ENCODE measurements at places on chromosomes 2 and 18. TPM values are rescaled to one million over a fixed set of nuclear protein-coding genes. Genes with fewer than 3 reads are reported as not detected.

- H3K27me3 ChIP-seq: no peaks in the 10 kb centered on the region
- H3K36me3 ChIP-seq: no peaks in the 10 kb centered on the region
- DNase-seq: peak; percentile 25
- H3K4me3 ChIP-seq: no peak overlapping the region
- H3K4me1 ChIP-seq: peaks cover 25% of the 10 kb centered on the region
- H3K27ac ChIP-seq: no peak overlapping the region
These were observed 35.8 kb downstream of the GREB1 start for GRCh38 chr2:11569636-11570035.

DNA sequence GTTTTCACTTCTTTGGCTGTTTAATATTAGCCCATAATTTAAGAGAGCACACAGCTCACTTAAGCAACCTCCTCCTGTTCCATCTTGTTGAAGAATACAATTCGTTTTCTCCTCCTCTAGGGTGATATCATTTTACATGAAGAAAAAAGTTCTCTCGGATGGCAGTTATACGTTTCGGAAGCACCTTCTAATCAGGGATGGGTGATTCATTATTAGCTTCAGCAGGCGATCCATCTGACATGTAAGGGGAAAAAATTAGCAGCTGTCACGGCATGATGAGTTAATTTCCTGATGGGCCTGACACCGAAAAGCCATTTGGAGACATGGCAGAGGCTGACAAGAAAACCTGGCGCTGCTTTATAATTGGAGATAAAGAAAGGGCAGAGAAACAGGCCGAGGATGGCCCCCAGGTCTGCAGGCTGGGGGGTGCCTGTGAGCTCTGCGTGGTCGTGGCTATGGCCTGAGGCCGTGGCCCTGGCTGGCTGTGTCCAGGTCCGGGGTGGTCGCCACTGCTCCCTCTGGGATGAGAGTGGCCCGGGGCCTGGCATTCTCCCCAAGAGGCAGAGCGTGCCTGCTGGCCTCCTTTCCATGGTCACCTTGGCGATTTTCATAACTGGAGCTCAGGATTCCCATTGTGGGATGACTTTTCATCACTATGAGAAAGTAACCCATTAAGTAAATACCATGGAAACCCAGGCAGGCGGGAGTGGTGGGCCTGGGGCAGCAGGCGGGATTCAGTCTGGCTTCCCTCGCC lies 140.1 kb downstream of the PTGR3 start:
- no peak for DNase-seq
- H3K4me1 ChIP-seq: no peaks in the 10 kb centered on the region
- H3K4me3 ChIP-seq: no peak overlapping the region
- H3K27ac ChIP-seq: no peak overlapping the region
- no peaks in the 10 kb centered on the region for H3K36me3 ChIP-seq

DNA sequence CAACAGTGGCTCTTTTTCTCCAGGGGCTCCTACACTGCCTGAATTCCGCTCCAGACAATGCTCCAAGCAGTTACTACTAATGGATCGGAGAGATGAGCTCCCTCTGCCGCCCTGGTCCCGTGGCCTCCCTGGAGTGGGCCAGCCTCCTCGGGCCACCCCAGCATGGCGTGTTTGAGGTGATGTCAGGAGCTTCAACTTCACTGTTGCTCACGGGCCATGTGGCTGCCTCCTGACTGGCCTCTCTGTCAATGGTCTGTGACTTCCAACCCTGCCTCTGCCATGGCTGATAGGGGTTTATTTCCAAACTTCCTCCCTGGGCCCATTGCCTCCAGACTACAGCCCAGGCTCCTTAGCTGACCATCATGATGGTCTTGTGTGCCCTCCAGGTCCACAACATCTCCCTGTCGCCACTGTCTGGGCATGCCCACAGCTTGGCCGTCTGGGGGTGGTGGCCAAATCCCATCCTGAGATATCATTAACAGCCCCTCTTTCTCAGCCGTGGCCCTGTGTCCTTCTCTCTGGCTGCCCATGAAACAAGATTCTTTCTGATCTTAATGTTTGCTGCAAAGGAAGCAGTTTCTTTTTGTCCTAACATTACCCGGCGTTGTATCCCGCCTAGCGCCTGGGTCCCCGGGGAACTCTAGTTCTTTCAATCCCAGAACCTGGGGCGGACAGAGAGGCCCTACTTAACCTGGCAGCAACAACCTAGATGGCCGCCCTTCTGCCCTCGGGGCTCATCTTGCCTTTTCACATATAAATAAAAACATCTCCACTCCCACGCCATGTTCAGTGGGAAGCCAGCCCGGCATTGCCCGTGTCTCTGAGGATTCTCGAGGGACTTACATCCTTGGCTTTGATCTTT lies 38.1 kb downstream of the ATOH8 start:
- no peaks in the 10 kb centered on the region for H3K27me3 ChIP-seq
- no peak overlapping the region for H3K4me3 ChIP-seq
- no peaks in the 10 kb centered on the region for H3K36me3 ChIP-seq
- H3K27ac ChIP-seq: peak overlapping the region; percentile 41

DNA sequence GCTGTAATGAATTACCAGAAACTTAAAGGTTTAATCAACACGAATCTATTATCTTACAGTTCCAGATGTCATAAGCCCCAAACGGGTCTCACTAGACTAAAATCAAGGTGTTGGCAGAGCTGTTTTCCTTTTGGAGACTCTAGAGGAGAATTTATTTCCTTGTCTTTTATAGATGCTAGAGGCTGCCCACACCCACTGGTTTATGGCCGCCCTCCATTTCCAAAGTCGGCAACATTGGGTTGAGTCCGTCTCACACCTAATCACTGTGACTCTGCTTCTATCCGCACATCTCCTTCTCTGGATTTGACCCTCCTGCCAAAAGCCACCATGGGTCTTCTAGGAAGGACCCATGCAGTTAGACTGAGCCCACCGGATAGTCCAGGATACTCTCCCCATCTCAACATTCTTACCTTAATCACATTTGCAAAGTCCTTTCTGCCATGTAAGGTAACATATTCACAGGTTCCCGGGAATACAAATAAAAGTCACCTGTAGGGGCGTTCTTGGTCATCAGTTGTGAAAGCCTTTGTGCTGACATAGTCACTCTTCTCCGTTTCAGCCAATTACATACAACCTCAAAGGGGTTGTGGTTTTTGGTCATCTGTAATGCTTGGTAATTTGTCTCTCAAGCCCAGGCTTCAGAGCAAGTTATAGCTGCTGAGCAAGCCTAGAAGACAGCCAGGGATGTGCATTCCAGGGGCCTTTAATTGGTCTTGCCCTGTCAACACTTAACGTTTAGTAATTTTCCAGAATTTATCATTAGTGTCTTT lies 179.4 kb downstream of the ANTXR1 start:
- no peaks in the 10 kb centered on the region for H3K36me3 ChIP-seq
- H3K4me1 ChIP-seq: peaks cover 20% of the 10 kb centered on the region
- H3K4me3 ChIP-seq: no peak overlapping the region
- H3K27ac ChIP-seq: no peak overlapping the region

DNA sequence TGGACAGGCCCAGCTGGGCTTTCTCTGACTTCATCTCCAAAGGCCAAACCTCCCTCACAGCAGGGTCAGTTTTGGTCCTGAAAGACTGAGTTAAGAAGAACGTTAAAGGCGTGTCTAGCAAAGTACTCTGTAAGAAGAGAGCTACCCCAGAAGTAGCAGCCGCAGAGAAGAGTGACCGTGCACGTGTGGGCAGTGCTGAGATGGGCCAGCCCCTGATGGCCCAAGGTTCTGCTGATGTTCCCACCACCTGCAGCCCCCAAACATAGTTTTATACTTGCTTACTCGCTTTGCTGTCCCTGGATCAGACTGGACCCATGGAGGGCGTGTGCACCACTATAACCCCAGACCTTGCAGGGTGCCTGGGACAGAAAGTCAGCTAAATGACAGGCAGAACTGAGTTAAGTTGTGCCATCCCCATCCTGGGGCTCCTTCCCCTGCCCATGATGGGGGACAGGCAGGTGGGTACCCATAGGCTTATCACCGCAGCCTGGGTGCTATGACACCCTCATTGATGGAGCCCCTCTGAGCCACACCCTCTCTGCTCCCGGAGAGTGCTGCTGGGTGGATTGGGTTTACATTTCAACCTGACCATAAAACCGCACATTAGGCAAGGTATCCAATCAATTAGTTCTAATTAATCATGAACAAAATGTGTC lies 367.3 kb upstream of the HS6ST1 start:
- no peaks in the 10 kb centered on the region for H3K4me1 ChIP-seq
- no peak overlapping the region for H3K4me3 ChIP-seq
- H3K27me3 ChIP-seq: no peaks in the 10 kb centered on the region
- no peaks in the 10 kb centered on the region for H3K36me3 ChIP-seq

DNA sequence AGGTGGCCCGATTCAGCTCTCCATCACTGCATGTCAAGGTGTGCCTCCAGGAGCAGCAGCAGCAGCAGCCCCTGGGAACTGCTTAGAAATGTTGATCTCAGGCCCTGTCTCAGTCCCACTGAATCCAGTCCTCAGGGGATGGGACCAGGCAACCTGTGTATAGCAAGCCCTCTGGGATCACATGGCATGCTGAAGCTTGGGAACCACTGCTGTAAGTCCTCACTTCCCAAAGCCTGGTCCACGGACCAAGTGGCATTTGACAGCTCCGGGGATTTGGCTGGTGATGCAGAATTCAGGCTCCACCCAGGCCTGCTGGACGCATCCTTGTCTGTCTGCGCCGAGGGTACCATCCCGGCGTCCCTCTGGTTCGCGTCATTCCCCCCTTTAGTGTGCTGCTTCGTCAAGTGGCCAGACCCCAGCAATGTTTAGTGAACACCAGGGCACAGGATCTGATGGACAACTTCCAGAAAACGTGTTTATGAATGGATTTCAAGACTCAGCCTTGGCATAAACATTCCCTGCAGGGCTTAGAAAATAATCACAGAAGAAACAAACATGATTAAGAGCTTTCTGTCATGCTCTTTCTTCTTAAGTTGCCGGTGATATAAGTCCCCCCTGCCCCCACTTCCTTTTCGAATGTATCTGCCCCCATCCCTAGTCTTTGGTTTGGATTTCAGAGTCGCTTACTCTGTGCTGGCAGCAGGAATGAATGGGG lies 234.0 kb downstream of the GBX2 start:
- no peaks in the 10 kb centered on the region for H3K36me3 ChIP-seq
- DNase-seq: no peak
- no peak overlapping the region for H3K4me3 ChIP-seq
- no peak overlapping the region for H3K27ac ChIP-seq
- no peaks in the 10 kb centered on the region for H3K27me3 ChIP-seq

- no peak overlapping the region for H3K27ac ChIP-seq
- H3K27me3 ChIP-seq: no peaks in the 10 kb centered on the region
These were observed 11.6 kb downstream of the CDKL4 start for GRCh38 chr2:39232141-39232540.

GRCh38 chr2:218799990-218800389 lies 18.0 kb downstream of the CYP27A1 start:
- no peaks in the 10 kb centered on the region for H3K36me3 ChIP-seq
- no peak for DNase-seq
- no peak overlapping the region for H3K4me3 ChIP-seq
- no peak overlapping the region for H3K27ac ChIP-seq

GRCh38 chr2:26716769-26717168 lies 24.2 kb downstream of the KCNK3 start:
- no peak overlapping the region for H3K27ac ChIP-seq
- H3K4me3 ChIP-seq: no peak overlapping the region
- no peaks in the 10 kb centered on the region for H3K27me3 ChIP-seq
- peaks cover 21% of the 10 kb centered on the region for H3K4me1 ChIP-seq
- DNase-seq: no peak
- no peaks in the 10 kb centered on the region for H3K36me3 ChIP-seq

DNA sequence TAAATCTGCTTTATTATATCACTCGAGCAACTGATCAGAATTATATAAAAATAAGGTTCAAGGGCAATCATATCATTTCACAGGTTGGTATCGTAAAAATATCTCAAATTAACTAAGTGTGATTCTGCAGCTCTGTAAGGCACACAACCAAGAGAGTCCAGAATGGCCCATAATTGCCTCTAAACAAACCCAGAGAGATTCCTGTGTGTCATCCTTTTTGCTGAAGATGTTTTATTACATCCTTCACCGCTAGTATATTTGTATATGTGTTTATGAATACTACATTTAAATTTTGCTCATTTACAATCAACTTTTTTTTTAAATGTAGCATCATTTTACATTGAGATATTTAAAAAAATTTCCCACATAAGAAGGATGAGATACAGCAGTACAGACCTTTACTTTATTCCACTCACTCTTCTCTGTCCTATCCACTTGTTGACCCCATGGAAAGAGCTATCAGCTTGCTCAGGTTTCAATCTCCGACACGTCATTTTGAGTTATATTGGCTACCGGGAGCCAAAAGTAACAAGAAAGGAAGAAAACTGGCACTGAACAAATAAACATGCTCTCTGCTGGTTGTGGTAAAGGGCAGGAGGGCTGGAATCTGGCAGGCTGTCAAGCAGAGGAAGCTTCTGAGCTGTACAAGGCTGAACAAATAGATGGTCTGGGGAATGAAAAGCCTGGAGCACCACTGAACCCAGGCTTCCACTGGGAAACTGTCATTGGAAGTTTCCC lies 23.1 kb downstream of the PLA2R1 start:
- DNase-seq: peak; percentile 71
- H3K27me3 ChIP-seq: no peaks in the 10 kb centered on the region
- H3K4me3 ChIP-seq: no peak overlapping the region

DNA sequence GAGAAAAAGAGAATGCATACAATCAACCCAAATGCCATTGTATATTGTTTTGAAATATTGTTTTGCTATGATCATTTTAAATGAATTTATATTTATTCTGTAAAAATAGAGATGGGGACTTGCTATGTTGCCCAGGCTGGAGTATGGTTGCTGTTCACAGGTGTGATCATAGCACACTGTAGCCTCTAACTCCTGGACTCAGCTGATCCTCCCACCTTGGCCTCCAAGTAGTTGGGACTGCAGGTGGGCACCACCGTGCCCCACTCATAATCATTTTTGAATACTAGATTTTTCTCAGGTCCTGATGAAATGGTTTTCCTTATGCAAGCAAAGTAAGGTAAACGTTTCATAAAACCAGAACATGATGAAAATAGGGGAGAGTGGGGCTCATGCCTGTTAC lies 46.3 kb downstream of the TMEM17 start:
- H3K27ac ChIP-seq: no peak overlapping the region
- no peak for DNase-seq
- peaks cover 5% of the 10 kb centered on the region for H3K4me1 ChIP-seq
- H3K4me3 ChIP-seq: no peak overlapping the region
- H3K36me3 ChIP-seq: no peaks in the 10 kb centered on the region

DNA sequence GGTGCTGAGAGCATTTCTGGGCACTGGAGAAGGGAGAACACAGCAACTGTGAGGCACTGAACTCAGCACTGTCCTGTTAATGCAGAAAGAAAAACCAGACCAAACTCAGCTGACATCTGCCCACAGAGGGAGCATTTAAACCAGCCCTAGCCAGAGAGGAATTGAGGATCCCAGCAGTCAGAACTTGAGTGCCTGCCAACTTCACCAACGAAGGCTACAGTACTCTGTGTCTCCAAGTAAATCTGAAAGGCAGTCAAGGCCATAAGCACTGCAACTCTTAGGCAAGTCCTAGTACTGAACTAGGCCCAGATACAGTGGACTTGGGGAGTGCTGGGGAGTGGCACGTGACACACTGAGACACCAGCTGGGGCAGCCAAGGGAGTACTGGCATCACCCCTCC lies 176.2 kb upstream of the ZC3H15 start:
- H3K4me3 ChIP-seq: no peak overlapping the region
- peak; percentile 21 for DNase-seq
- no peaks in the 10 kb centered on the region for H3K4me1 ChIP-seq
- H3K27ac ChIP-seq: no peak overlapping the region
- no peaks in the 10 kb centered on the region for H3K27me3 ChIP-seq

Gene PROKR1
- total RNA-seq: not detected

Gene NPHP1
- total RNA-seq: 6.1 TPM

Gene RBFA
- 31.9 TPM for total RNA-seq

Gene SETBP1
- total RNA-seq: 46.3 TPM

Gene CPS1
- 9.1 TPM for total RNA-seq

Gene POTEC
- not detected for total RNA-seq

Gene DDX1
- 80.1 TPM for total RNA-seq

Gene PDE11A
- total RNA-seq: 0.32 TPM

Gene BUB1
- total RNA-seq: 1.1 TPM

Gene PIEZO2
- 3.0 TPM for total RNA-seq

Gene SLC66A3
- 24.2 TPM for total RNA-seq

All from ovary (tissue), 10 donors.